ENCODE measurements at places on chromosomes 3 and 15.

DNA sequence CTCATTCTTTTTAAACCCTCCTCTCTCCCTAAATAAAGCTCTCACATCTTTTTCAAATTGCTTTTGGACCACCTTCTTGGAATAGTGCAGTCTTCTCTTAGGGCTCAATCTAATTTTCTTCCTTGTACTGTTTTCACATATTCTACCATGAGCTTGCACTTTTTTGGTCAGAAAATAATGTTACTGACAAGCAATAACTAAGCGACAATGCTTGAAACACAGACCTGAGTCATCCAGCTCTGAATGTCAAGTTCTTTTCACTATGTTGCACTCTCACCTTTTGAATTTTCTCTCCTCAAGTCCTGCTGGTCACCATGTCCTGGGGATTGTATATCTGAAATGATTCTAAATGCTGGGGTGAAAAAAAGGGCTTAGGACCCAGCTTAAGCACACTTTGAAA is 8.9 kb downstream of the TNFAIP8L3 start:
- no peak for DNase-seq

GRCh38 chr3:63911873-63912767 is at the start of gene SCAANT1:
TSS of gene SCAANT1 (minus strand) at chr3:63912383.
- peak; percentile 90 for DNase-seq

GRCh38 chr3:64049136-64049535 is 25.8 kb upstream of the PSMD6 start:
- DNase-seq = peak; percentile 56

- DNase-seq = peak; percentile 61
These were observed 66.0 kb downstream of the VPS13C start for GRCh38 chr15:61994216-61994615.

DNA sequence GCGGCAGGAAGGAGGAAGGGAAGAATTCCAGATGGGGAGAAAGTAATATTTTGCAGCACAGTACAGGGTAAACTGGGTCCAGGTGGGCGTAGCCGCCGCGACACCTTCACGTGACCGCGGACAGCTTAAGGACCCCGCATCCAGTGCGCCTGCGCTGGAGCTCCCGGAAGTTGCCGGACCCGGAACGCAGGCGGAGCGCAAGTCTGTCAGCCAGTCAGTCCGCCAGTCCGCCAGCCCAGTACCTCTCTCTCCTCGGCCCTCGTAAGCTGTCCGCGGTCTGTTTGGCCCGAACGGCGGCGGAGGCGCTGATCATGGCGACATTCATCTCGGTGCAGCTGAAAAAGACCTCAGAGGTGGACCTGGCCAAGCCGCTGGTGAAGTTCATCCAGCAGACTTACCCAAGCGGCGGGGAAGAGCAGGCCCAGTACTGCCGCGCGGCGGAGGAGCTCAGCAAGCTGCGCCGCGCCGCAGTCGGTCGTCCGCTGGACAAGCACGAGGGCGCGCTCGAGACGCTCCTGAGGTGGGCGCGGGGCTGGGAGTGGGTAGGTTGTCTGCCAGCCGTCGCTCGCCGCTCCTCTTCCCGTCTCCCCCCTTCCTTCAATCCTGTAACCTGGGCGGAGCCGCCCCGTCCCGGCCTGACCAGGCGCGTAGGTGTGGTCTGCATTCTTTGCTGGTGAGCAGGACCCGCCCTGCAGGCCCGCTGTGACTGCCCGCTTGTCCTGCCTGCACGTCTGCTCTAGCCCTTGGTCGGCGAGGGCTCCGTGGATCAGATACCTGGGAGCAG is at the start of gene PDCD6IP:
Gene PDCD6IP (plus strand): TSS at position 213 of the 784 bp plus-strand sequence. CDS start 99 bp downstream, at position 312.
- DNase-seq = peak; percentile 93

- DNase-seq = peak; percentile 23
These were observed 145.8 kb upstream of the THRB start for GRCh38 chr3:24640330-24640877.

DNA sequence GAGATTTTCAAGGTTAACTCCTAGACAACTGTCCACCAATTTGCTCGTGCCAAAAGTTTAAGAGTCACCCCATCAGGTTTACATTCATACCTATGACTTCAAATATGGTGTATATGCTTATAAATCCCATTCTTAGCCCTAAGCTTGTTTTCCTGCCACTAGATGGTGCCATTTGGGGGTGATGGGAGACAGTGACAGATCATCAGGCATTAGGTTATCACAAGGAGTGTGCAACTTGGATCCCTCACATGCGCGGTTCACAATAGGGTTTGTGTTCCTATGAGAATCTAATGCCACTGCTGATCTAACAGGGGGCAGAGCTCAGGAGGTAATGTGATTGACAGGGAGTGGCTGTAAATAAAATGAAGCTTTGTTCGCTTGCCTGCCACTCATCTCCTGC is 182.7 kb downstream of the CNTN6 start:
- no peak for DNase-seq

DNA sequence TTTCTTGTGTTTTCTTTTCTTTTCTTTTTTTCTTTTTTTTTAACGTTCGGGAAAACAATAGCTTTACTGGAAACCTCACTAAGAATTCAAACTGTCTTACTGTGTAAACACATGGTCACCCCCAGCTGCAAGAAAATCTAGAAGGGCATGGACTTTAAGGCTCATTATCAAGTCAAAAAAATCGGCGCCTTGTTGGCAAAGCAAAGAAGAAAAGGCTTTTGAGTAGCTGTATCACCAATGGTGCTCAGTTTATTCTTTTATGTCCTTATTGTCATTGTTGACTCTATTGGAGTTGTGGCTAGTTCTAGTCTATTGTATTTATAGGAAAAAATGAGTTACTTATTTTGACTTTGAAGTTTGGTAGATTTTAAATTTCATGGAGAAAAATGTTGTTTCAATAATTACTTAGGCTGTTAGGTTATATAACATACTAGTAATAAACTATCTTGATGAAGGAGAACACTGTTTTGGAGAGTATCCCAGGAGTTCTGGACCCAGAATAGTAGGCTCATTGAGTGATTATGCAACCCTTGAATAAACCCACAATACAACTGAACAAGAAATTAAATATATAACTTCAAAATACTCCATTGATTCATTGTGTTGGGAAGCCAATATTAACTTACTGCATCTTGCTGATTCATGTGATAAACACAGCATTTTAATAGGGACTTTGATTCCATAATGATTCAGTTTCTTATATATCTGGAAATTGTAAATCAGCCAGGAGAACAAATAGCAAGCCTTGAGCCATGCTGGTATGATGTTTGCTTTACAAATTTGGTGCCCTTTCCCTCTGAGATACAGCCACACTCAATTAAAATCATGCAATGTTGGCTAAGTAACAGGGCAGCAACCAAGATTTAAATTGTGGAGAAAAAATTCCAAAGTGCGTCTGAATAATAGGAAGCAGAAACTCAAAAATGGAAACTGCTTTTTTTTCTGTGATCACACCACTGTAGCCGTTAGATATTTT is 27.8 kb upstream of the GOLIM4 start:
- DNase-seq = no peak

GRCh38 chr15:69529961-69530633 is 77.5 kb downstream of the RPLP1 start:
- no peak for DNase-seq

GRCh38 chr3:28399206-28399605 is 50.6 kb upstream of the AZI2 start:
- DNase-seq = no peak

GRCh38 chr3:44939581-44940036 is 36.4 kb downstream of the ZDHHC3 start:
- DNase-seq = no peak

- DNase-seq = no peak
These were observed 36.8 kb upstream of the PEX5L start for GRCh38 chr3:180073561-180073960.
